ENCODE measurements at places on chromosomes 16 and 17.
A peak's percentile ranks its signal among the peaks of the same experiment; 100 is the strongest.

DNA sequence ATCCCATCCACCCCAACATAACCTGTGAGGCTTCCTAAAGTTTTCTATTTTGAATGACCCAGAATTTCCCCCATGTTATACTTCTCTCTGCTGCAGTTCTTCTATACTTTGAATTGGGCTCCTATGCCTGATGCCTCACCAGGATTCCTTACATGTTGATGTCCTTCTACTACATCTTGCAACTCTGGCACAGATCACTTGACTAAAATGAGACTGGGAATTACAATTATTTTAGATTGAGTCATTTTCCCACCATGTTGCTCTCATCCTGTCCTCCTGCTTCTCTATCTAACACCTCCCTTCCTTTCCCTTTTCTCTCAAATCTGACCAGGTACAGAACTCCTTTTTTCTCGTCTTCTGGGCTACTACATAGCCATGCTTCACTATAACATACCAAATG lies 314.0 kb upstream of the KCNJ16 start:
- DNase-seq = no peak

DNA sequence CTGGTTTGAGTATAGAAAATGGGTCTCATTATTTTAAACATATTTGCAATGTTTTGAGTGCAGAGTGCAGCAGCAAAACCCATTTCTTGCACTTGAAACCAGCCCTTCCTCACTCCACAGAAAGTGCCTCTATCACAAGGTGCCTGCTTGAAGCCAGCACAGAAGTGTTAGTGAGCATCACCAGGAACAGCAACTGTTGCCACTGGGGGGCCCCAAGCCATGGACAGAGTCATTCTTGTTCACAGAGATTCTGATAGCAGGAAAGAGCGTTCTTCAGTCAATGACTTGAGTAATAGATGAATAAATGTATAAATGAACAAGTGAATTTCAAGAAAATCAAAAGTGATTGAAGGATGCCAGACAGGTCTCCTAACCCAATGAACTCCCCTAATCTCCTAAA lies 45.6 kb downstream of the CHD9NB start:
- no peak for DNase-seq

DNA sequence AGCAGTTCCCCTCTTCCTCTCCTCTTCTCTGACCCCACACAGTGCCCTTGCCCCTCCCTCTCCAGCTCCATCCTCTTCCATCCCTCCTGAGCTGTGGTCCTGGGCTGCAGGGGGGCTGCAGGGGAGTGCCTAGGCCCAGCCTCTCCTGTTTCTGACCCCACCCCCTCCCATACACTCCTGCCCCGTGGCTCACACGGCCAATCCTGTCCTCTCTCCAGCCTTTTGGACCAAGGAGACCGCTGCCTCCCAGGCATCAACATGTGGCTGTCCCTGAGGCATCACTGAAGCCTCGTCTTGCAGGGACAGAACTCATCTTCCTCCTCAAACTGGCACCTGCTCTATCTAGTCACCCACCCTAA lies 6.7 kb downstream of the CLUH start:
- DNase-seq = no peak

DNA sequence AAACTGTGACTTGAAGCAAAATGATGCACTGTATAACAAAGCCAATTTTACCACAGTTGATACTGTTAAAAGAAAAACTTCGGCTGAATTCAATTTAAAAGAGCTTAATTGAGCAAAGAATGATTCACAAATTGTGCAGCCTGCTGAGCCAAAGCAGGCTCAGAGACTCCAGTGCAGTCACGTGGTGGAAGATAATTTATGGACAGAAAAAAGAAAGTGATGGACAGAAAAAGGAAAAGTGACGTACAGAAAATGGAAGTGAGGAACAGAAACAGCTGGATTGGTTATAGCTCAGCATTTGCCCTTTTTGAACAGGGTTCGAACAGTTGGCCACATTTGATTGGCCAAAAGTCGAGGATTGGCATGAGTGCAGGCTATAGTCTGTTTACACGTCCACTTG lies 25.7 kb downstream of the ZSWIM7 start:
- DNase-seq = no peak

DNA sequence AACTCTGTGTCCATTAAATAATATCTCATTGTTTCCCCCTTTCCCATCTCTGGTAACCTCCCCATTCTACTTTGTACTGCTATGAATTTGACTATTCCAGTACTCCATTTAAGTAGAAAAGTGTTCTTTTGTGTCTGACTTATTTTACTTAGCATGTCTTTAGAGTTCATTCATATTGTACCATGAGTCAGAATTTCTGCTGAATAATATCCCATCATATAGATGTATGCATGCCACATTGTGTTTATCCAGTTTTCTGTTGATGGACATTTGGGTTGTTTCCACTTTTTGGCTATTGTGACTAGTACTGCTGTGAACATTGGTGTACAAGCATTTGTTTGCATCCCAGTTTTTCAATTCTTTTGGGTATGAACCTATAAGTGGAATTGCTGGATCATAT lies 6.0 kb downstream of the PPM1D start:
- no peak for DNase-seq

DNA sequence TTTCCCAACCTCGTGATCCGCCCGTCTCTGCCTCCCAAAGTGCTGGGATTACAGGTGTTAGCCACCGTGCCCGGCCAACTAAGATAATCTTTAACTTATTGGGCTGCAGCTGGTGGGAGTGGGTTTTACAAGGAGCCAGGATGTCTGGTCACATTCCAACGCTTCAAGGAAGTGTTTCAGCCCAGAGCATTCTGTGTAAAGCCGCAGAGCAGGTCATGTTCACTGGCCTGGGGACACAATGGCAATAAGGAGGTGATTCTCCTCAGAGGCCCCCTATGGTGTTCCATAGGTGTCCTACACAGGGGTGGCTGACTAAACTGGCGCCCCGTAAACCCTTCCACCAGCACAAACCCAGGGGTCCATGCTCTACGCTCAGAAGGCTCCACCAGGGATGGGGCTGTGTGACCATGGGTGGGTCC lies 1.2 kb downstream of the QPRT start:
- no peak for DNase-seq

DNA sequence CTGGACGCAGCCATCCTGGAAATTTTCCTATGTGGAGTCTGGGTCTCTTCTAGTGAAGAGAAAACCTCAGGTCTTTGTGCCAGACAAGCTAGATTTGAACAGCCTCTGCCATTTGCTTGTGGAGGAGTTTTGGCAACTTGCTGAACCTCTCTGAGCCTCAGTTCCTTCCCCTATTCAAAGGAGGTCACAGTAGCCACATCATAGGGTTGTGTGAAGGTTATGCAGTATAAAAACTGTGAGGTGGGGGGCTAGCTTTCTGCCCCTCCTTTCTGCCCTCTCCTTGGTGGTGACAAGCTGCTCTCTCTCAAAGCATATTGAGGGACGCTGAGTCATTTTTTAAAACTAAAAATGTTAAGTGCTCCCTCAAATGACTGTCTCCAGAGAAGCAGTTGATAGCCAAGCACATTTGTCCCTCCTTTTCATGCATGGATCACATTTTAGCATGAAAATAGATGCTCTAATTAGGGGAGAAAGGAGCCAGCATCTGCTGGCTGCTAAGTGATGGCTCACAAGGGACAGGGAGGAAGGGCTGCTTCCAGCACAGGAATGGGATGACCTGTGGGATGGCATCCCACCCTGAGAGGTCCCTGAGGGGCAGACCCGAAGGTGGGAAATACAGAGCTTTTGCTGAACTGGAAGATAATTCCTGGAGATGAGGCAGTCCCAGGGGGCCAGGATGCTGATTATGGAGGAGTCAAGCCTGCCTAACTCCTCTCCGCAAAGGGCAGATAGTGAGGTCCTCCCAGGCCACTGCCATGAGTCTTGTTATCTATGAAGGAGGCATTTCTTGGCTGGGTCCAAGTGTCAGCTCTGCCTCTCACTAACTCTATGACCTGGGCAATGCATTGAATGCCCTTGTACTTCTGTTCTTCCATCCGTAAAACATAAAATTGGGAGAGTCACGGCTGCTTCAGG lies 218.8 kb downstream of the RAB11FIP4 start:
- DNase-seq = no peak

DNA sequence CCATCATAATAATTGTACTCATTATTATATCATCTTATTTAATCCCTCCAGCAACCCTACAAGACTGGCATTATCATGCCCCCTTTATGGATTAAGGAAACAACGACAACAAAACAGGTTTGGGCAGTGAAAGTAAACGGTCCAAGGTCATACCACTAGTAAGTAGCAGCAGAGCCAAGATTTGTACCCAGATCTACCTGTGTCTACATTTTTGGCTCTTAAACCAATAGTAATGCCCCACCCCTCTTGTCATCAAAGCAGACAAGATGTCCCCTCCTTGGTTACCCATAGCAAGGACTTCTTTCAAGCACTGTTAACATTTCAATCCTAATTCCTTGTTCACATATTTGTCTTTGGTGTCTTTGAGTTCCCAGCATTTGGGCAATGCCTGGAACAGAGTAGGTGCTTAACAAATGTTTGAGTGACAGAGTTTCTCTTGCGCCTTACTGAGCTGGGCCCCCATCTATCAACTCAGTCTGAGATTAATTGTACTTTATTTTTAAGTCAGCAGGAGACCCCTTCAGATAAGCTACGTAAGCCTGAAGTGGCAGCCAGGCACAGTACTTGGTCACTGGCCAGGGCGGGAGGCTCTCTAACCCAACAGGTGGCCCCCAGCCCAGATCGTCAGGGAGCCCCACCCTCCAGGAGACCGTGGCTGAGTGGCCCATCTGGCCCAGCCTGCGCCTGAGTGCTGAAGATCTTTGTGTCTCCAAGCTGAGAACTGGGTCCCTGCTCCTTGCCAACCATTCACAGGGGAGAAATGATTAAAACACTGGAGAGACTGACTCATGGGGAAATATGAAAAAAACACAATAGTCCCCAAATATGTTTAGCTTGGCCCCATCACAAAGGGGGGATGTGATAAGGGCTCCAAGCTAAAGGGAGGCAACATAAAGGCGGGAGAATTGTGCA lies 75.8 kb downstream of the AXIN2 start:
- DNase-seq = peak; percentile 48

DNA sequence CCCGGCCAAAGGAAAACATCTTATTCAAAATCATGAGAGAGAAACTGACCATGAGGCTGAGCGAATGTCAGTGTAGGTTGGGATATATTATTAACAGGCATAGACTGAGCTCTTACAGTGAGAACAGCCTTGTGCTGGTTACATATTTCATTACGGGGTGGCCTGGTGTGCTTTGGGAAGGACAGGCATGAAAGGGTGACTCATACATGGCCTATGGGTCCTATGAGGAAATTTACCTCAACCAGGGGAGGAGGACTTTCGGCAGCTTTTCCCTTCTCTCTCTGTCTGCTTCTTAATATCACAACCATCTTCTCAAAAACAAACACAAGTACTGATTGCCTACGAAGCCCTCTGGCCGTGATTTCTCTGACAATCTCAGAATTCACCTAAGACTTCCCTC lies 579.1 kb downstream of the CDH13 start:
- no peak for DNase-seq

DNA sequence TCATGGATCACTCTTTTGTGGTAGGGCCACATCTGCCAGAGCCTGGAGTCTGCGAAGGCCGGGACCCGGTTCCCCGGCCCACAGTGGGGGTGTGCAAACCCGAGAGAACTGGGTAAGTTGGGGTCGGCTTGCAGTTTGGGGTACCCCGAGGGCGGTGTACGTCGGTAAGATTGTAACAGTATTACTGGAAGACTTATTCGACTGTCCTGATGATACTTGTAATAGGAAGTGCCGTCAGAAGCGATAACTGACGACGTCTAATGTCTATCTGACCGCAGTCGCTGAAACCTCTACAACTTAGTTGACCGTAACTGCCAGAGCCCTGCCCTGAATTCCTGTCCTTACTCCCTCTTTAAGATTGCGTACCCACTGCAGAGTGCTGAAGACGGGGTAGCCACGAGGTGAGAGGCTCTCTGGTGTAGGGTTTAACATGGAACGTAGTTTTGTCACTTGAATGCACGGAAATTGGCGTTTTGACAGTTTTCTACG lies 24.0 kb downstream of the TRPV2 start:
- no peak for DNase-seq

DNA sequence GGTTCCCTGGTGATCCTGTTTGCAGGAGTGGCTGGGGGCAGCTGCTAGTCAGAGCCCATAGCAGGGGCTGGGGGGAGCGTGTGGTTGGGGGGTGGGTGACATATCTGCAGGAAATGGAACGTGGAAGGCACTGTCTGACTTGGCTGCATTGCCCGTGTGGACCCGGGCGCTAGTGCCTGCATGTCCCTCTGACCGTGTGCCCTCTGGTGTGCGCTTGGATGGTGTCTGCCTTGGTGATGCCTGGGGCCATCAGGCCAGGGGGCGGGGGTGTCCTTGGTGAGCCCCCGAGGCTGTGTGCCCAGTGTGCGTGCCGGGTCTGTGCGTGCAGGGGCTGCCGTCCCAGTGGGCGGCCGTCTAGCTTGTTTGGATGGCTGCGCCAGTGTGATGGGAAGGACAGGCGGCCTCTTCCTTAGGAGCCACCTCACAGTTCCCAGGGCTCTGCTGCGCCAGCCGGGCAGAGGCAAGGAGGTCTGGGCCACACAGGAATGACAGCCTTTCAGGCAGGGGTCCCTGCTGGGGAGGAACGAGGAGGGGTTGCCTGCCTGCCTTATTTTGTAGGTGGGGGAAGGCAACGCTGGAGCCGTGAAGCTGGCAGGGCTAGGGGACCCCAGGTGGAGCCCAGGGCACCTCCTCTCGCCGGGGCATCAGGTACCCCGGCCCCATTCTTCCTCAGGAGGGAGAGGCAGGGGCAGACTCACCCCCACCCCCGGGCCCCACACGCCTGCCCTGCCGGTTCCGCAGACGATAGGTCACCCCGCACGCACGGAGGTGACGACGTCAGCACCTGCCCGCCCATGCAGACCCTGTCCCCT lies 693 bp downstream of the NDRG4 start:
- no peak for DNase-seq

GRCh38 chr17:16040710-16041251 lies 41.2 kb downstream of the TTC19 start:
- DNase-seq = peak; percentile 81

DNA sequence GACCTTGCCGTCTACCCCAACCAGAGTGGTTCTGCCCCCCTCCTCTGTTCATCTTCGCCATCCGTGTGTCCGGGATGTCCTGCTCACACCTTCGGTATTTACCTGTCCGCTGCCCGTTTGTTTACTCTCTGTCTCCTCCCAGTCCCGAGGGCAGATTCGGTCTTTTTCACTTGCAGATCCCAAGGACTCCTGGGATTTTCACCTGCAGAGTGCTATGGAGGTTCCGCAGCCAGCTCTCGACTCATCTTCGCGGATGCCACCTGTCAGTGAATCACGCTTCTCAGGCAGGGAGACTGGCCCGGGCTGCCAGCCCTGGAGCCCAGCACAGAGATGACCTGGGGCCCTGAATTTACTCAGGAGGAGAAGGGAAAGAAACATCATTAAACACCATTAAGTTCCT lies 8.1 kb downstream of the CRISPLD2 start:
- no peak for DNase-seq

- DNase-seq = no peak
Measured at GRCh38 chr16:87064731-87065445, 252.3 kb downstream of the C16orf95 start.

- DNase-seq = peak; percentile 94
Measured at GRCh38 chr17:49968405-49969133, 421 bp upstream of the DLX4 start.

GRCh38 chr17:41160648-41161047 lies at the start of gene KRTAP4-4:
Gene KRTAP4-4, minus strand, starts transcription at chr17:41160748. Its CDS starts 57 bp downstream, at chr17:41160691.
- no peak for DNase-seq

- DNase-seq = no peak
Measured at GRCh38 chr17:17990282-17990681, 17.6 kb downstream of the DRC3 start.

- DNase-seq = no peak
Measured at GRCh38 chr16:8727857-8728618, 53.6 kb downstream of the ABAT start.

GRCh38 chr17:3034578-3034920 lies 28.9 kb downstream of the OR1D5 start:
- no peak for DNase-seq
